Lung (tissue), 17 donors: ENCODE measurements at places on chromosomes 1 and 21. TPM values are rescaled to one million over a fixed set of nuclear protein-coding genes. Genes with fewer than 3 reads are reported as not detected.
A peak's percentile ranks its signal among the peaks of the same experiment; 100 is the strongest.

DNA sequence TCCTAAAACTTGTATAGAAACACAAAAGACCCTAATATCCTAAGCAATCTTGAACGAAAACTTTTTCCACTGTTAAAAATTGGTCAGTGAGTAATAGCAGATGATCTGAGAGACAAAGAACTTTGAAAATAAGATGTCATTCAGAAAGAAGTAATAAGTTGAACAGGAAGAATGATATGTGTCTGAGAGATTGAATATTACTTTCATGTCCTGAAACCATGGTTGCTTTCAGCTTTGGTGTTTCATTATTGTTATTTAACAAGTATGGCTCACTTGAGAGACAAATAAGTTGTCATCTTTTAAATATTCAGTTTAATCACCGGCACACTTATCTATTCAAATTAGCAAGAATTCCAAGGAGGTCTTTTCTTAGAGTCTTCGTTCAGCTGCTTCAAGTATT, 11.4 kb downstream of the PRKACB start:
- no peak for DNase-seq

GRCh38 chr1:234479866-234480265, 887 bp upstream of the TARBP1 start:
- no peak for DNase-seq

GRCh38 chr1:35062518-35063196, 16.5 kb upstream of the ZMYM1 start:
- DNase-seq = no peak

- no peak for DNase-seq
Observed at GRCh38 chr1:193355626-193356025, 169.2 kb upstream of the B3GALT2 start.

GRCh38 chr1:238476841-238477240, 586.1 kb upstream of the ZP4 start:
- no peak for DNase-seq

DNA sequence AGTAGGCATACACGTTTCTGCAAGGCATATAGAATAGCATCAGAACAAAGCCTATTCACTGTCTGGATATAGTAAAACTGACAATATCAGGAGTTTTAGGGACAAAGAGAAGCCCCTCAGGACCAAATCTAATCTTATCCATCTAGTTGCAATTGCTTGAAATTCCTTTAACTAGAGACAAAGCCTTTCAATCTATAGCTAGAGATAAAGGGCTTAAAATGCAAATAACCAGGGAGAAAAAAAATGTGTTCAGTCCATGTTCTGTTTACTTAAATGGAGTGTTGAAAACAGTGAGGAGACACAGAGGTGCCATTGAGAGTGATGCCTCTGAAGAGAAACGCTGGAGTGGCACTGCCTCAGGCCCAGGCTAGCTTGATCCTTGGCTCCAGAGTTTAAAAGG, 286.1 kb downstream of the DPYD start:
- no peak for DNase-seq

DNA sequence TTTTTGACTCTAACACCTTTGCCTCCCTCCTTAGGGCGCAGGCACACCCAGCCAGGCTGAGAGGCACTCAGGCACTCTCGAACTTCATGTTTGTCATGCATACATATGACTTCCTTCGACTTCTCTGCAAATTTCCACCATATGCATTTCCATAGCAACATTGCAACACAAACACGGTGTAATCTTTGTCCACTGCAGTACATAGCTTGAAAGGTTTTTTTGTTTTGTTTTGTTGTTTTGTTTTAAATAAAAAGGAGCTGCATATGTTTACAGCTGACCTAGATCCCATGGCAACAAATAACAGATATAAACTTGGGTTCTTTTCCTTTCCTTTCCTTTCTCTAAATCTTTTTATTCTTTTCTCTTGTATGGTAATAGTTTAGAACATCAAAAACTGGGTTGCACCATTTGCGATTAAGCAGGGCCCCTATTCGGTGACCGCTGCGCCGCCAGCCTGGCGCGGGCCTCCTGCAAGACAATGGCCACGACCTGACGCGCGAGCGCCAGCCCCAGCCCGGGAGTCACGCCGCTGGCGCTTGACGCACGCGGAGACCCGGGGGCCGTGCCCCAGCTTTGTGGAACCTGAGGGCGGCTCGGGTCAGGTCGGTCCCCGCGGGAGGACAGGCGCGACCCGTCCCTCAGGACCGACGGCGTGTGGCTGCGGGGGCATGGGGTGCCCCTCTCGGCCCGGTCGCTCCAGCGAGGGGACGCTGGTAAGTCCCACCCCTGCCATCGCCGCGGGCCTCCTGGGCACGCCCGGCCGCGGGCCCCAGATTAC, 35.2 kb downstream of the CCN1 start:
- peak; percentile 69 for DNase-seq

- DNase-seq = no peak
Observed at GRCh38 chr1:166907763-166908162, 31.7 kb upstream of the TADA1 start.

- DNase-seq = no peak
Observed at GRCh38 chr1:217562229-217562878, 68.5 kb downstream of the GPATCH2 start.

The S100A2 gene
- 41.2 TPM for total RNA-seq
